ENCODE measurements at places on chromosomes 12 and 14.

- DNase-seq: no peak
Observed at GRCh38 chr12:132373901-132374611, 44.7 kb upstream of the GALNT9 start.

DNA sequence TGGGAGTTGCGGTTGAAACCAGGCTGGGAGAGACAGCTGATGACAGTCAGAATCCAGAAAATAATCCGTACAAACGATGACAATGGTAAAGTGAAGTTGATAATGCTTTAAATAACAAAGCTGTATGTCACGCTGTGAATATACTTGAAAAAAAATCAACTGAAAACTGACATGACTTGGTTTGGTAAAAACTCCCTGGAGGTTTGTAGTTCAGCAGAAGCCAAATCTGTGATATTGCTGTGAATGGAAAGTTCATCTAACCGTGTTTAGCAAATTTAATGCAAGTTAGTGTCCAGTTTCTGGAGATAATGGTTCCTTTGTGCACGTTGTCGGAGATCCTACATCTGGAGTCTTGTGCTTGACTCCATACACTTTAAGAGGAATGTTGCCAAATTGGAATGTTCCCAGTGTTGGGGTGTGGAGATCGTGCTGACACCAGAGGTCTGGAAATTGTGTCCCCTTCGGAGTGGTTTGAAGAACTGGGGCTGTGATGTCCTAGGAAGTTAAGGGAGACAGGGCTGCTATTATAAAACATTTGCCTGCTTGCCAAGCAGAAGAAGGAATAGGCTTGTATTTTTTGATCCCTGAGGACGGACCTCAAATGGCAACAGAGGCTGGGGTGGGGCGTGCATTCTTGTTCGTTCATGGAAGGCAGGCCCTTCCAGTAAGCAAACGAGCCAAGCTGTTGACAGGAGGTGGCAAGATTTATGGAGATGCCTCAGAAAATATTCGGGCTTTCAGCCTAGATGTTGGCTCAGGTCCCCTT is 30.6 kb downstream of the PPFIBP1 start:
- DNase-seq: no peak

- no peak for DNase-seq
Observed at GRCh38 chr12:4106621-4107020, 166.9 kb upstream of the CCND2 start.

DNA sequence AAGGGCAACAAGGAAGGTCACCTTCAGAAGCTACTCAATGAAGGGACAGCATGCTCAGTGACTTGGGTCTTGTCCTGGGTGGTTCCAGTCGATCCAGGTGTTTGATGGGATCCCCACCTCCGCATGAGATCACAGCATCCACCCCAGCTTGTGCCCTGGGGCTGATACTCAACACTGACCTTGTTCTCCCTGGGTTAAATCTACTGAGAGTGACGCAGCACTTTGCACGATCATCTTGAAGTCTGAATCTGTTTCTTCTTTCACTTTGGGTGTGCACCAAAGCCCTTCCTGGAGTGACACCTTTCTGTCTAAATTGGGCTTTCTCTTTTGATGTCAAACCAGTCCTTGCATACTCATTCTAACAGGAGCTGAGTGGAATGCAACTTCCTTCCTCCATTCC is 13.8 kb downstream of the NOS1 start:
- no peak for DNase-seq

DNA sequence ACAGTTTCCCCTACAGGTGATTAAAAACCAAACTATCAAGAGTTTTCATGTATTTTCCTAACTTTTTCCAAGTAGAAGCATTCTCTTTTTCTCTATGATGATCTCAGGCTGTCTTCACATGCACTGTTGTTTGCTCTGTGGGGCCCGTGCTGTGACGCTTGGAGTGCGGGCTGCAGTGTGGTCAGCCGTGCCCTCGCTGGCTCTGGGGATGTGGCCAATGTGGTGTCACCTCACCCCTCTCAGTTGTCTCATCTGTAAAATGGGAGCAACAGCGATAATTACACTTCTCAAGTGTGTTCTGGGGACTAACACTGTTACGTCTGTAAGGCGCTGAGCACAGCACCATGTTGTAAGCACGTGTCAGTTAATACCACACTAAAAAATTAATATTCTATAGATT is 28.6 kb downstream of the DDX51 start:
- DNase-seq: no peak

DNA sequence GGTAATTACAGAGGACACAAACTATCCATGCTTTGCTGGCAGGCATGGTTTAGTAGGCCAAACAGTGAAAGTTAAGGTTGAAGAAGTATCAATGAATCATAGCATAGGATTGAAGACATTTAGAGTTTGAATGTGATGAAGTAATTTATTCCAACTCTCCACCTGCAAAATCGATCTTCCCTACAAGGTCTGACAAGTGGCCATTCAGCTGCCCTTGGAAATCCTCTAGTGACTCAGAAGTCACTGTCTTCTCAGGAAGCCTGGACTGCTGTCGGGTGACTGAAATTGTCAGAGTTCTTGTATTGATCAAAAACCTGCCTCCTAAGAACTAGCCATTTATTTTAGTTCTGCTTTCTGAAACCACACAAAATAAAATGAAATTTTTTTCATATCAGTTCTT is 17.7 kb upstream of the STXBP6 start:
- no peak for DNase-seq

GRCh38 chr12:101850199-101850598 is 19.4 kb upstream of the GNPTAB start:
- no peak for DNase-seq

DNA sequence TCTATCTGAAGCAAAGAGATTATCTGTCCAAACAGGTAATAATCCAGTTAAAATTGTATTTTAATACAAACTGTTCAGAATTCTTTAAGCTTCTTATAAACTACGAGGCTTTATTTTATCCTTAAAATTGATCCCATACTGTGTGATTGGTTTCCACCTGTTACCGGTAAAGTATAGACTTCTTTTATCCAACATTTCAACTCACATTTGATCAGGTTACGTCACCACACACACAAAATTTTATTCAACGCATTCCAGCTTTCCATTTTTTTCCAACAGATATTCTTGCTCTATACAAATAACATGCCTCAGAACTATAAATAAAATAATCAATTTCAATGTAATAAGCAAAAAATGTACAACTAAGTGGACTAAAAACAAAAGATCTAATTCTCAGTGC is 4.5 kb downstream of the NOVA1 start:
- DNase-seq: no peak

GRCh38 chr14:34362641-34363251 is 99.3 kb downstream of the SPTSSA start:
- DNase-seq: no peak

DNA sequence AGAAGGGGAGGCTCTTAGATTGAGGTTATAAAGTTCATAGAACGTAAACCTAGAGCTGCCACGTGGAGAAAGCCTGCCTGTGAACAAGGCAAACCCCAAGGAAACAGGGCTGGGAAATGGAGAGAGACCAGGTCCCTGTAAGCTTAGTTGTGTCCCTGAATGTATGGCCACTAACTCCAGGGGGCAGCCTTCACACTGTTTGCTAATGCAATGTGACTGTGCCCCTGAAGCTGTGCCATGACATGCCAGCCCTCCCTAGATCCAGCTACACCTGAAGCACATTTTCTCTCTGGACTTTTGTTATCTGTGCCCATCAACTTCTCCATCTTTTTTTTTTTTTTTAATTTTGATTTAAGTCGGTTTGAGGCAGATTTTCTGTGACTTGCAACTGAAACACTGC is 60.6 kb upstream of the TMCC3 start:
- peak; percentile 2 for DNase-seq

GRCh38 chr12:96822641-96823040 is 84.4 kb upstream of the NEDD1 start:
- no peak for DNase-seq

GRCh38 chr12:26245175-26245942 is 50.0 kb downstream of the SSPN start:
- no peak for DNase-seq

DNA sequence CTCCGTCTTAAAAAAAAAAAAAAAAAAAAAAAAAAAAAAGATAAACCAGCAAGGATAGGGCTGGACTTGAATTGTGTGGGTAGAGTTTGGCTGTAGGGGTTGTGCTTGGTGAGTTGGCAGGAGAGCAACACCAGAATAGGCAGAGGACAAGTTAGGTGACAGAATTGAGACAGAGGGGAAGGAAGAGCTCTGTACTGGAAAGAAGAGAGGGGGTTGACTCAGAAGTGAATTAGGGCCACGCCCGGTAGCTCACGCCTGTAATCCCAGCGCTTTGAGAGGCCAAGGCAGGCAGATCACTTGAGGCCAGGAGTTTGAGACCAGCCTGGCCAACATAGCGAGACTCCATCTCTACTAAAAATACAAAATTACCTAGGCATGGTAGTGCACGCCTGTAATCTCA is 6.1 kb upstream of the TMEM30B start:
- DNase-seq: no peak

GRCh38 chr12:52210186-52210924 is 18.5 kb upstream of the KRT80 start:
- DNase-seq: no peak

DNA sequence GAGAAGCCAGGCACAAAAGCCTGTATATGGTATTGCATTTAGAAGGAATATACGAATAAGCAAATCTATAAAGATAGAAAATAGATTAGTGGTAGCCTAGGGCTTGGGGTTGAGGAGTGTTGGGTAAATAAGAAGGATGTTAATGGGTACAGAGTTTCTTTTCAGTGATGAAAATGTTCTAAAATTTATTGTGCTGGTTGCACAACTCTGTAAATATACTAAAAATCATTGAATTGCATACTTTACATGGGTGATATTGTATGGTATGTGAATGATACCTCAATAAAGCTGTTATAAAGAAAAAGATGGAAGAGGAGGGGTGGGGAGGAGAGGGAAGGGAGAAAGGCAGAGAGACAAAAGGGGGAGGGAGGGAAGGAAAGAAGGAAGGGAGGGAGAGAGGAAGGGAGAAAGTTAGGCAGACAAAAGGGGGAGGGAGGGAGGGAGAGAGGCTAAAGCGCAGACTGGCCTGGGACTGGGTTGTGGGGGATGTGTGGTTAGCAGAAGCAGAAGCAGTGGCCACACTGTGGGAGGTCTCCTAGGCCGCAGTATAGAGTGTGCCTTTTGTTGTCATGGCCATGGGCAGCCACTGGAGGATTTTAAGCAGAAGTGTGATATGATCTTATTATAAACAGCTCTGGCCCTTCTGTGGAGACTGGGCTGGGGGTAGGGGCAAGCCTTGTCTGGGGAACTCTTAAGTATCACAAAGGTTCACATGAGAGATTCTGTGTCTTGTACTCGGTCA is 73.6 kb upstream of the ELK3 start:
- DNase-seq: no peak

DNA sequence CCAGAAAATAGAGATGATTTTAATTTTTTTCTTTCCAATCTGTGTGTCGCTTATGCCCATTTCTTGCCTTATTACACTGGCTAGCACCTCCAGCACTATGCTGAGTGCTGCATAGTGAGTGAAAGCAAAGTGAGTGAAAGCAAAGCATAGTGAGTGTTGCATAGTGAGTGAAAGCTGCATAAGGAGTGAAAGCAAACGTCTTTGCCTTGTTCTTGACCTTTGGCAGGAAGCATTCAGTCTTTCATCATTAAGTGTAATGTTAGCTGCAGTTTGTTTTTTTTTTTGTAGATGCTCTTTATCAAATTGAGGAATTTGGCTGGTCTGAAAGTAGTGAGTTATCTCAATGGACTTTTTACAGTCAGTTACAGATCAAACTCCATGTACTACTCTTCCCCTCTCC is 6.9 kb upstream of the CORO1C start:
- no peak for DNase-seq

DNA sequence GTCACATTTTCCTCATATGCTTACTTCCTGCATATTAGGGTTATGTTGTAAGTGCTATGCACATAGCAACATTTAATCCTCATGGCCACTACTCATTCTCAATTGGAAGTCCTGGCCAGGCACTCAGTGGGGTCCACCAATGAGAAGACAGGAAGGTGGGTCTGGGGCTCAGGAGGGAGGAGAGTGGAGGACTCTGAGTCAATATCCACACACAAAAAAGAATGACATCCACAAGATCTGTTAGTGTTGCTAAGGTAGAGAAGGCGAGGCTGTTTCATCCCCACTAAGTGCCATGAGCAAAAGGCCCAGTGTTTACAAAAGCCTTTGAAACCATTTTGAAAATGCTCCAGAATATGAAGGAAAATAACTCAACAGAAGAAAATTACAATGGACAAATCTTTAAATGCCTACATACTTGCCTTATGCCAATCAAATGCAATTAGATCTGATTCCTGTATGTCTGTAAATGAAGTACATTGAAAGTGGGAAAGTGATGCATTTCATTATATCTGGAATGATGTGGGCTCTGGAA is 53.9 kb downstream of the EID3 start:
- DNase-seq: no peak

Data from T follicular helper cell (primary cell).